Stimulated activated CD8-positive, alpha-beta memory T cell treated with anti-CD3 and anti-CD28 coated beads, Interleukin-7, amount 100 ng/mL, for 24 hours (primary cell): ENCODE measurements at places on chromosomes 3 and 15.

DNA sequence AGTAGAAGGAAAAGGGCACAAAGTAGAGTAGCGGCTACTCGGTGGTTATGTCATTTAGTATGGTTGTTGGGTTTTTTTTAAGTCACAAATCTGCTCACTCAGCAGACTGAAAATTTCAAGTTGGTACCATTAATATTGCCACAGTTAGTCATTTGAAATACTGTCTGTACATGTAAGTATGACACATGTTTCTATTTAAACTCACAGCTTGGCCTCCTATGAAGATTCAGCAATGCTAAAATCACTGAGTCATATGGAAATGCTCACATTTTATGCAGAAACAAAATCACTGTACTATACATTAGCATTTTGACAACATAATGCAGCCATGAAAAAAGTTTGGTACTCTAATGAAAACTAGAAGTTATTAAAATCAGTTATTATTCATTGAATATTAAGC lies 571.9 kb downstream of the TAFA4 start:
- DNase-seq, result no peak

DNA sequence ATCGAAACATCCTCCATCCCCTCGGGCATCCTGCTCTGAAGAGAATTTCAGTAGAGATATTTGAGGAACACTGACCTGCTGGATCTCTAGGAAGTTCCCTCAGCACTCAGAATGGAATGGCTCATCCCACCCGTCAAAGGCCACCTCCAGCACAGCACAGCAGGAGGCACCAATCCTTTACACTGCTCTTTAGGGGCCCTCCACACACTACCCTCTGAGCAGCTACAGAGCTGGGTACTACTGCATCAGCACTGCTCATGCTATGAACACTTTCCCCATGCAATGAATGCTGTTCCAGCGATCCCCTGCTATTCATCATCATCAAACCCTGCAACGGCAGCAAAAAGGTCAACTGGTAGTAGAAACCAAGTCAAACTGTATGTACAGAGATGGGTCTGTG lies 40.5 kb downstream of the IGF2BP2 start:
- no peak for DNase-seq

DNA sequence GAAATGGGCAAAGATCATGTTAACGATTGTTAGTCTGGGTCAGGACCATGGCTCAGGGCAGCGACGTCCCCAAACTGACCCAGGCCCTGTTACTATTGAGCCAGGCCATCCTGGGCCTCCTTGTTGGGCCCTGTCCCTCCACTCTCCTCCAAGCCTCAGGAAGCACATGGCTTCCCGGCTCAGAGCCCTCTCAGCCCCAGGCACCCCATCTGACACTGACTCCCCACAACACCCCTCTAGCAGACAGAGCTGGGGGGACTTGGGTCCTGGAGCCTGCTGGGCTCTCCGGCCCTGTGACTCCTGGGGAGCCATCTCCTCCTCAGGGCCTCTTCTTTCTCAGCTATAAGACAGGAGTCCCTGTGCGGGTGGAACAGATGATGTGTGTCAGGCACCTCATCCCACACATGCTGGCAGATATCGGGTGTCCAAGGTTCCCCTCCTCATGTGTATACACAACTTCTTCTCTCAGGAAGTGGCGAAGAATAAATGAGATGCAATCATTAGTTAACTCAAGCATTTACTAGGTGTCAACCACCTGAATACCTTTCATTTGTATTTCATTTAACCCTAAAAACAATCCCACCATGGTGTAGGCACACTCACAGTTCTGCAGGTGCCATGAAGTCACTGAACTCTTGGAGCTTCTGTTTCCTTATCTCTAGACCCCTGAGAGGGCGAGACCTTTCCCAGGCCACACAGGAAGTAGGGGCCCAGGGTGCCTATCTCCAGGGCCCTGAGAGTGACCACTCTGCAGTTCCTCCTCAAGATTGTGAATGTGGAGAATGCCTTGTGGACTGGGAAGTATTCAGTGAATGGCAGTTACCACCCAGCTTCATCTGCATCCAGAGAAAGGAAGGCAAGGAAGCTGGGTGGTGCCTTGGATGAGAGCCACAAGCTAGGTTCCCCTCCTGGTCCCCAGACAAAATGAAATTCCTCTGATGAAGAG lies 282.5 kb upstream of the TLE3 start:
- DNase-seq, result no peak

DNA sequence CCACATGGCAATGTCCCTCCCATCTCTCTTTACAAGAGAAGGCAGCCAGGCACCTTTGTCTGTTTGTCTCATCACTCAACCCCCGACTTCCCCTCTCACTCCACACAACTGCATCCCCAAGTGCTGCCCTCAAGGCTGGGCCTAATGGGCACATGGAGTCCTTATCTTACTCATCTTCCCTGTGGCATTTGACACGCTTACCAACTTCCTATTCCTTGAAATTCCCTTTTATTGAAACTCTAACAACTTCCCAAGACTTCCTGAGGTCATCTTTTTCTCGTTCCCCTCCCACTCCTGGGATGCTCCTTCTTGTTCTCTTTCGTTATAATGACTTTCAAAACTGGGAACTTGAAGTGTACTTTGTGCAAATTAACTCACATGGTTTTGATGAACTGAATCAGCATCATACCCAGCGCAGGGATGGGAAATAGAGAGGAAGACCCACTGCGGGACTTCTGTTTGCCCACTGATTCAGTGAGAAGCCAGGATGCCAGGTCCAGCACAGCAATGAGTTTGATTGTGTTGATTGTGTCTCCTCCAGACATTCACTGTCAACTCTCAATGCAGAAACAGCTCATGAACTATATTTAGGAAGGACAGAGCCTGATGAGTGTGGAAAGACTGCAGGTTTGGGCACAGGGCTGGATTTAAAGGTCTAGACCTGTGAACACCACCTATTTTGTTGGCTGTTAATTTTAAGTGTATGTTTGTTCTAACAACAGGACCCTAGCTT lies 104.7 kb upstream of the TNIK start:
- no peak for DNase-seq

DNA sequence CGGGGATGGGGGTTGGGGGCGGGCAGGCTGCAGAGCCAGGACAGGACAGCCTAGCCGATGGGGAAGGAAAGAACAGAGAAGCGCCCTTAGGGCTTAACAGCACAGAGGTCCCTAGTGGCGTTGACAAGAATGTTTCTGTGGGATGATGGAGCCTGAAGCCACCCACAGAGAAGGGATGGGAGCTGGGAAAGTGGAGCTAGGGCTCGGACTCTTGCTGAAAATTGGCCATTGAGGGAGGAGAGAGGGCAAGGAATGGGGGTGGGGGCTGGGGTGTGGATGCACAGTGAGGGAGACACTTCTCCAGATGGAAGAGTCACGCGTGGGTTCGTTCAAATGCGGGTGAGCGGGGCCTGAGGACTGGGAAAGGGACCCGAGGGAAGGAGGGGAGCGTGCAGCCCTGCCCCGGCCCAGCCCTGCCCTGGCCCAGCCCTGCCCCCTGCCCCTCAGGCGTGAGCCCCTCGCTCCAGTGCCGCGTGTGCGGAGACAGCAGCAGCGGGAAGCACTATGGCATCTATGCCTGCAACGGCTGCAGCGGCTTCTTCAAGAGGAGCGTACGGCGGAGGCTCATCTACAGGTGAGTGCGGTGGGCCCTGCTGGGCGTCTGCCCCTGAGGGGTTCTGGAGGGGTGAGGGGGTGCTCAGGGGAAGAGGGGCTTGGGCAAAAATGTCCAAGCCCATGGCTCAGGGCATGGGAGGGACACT lies 832 bp downstream of the NR2E3 start:
- no peak for DNase-seq

GRCh38 chr15:55721554-55722185 lies 21.3 kb downstream of the PRTG start:
- no peak for DNase-seq

DNA sequence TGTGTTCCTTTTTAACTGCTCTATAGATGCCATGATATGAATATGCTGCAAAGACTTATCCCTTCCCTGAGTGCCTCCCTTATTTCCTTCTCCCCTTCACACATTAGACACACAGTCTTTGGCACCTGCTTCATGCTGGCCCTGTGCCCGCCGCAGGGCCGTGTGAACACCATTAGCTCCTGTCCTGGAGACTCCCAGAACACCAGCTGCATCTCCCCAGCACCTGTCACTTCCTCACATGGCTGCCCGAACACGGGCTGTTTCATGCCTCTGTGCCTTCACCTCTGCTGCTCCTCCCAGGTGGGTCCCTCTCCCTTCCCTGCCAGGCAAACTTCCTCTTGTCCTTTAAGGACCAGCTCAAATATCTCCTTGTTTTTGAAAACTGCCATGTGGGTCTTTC lies 40.5 kb upstream of the SEC13 start:
- no peak for DNase-seq

GRCh38 chr15:75348034-75348561 lies 1.3 kb downstream of the NEIL1 start:
- DNase-seq, result no peak

DNA sequence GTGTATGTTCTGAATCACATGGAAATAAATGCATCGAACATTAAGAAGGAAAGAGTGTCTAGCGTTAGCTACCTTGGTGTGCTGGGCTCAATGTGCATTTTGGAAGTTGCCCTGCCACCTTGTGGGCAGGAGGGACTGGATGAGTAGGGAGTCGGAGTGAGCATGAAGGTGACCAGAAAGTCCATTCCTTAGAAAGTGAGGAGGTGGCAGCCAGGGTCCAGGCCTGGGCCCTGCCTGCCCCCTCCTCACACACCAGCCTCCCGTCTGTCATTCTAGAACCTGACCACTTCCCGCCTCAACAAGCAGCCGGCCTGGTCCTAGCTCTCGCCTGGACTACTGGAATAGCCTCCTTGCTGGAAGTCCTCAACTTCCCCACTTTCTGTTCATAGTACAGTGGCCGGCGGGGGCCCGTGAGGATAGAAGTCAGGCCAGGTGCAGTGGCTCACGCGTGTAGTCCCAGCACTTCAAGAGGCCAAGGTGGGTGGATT lies 10.2 kb upstream of the GATA2 start:
- DNase-seq, result no peak

DNA sequence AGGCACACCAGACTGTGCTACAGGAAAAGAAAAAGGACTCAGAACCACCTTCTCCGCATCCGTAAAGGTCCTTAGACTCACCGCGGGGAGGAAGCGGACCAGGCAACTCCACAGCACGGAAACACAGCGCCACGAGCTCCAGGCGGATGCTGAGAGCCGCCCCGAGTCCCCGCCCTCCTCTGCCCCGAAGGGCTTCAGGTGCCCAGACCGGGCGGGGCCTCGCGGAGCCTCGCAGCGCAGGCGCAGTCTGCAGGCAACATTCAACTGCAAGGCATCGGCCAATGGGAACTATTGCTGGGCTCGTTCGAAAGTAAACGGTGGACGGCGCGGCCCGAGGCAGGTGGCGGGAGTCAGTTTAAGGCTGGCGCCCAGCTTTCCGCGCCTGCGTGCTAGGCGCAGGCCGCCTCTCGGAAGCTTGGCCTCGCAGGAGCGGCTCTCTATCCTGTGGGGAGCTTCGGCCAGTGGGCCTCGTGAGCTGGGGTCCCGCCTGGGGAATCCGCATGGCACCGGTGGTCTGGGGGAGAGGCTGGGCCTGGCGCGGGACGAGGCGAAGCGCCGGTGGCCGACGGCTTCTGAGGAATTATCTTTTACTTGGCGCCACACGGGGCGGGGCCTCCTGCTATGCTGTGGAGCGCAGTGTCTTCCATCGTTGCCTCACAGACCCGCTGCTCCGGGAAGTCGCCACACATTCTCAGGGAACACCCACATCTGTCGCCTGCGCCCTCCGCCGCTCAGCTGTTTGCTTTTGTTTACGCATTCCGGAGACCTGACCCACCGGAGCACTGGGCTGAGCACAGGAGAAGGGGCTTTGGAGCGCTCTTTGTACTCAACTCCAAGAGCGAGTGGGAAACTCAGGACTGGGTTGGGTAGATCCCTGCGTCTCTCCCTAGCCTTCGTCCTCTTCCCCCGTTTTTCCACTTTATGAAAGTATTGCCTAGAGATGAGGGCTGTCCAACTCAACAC lies at the start of gene TRIM59:
Gene TRIM59, minus strand, starts transcription at position 151 of the 963 bp plus-strand sequence. CDS start 10,603 bp downstream, outside the sequence.
- DNase-seq, result peak; percentile 86

GRCh38 chr15:48782911-48783310 lies 28.0 kb downstream of the CEP152 start:
- no peak for DNase-seq

DNA sequence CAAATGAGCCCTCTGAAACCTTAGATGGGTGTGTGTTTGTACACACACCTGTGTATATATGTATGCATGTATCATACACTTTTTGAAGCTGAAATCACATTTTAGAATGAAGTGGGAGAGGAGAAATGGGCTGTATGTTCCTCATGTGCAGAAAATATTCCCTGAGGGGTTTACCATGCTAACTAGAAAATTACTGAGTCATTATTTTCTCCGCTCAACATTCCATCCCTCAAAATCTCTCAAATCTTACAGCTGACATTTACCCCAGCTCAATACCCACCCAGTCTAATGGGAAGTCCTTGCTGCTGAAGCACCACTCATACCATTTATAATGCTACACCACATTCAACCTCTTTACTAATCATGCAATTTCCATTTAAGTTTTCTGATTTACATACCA lies 138.6 kb downstream of the P2RY1 start:
- no peak for DNase-seq
